ENCODE measurements at places on chromosomes 16 and 17.

GRCh38 chr17:18261146-18261515 is 669 bp downstream of the MIEF2 start:
- no peak for DNase-seq

- DNase-seq = peak; percentile 24
These were observed 8.1 kb upstream of the ABCA5 start for GRCh38 chr17:69335058-69335457.

GRCh38 chr16:27258241-27258734 is 10.3 kb downstream of the NSMCE1 start:
- no peak for DNase-seq

GRCh38 chr17:8831234-8831849 is 32.2 kb upstream of the MFSD6L start:
- no peak for DNase-seq

GRCh38 chr17:48310748-48311213 is 119.2 kb downstream of the SKAP1 start:
- peak; percentile 49 for DNase-seq

DNA sequence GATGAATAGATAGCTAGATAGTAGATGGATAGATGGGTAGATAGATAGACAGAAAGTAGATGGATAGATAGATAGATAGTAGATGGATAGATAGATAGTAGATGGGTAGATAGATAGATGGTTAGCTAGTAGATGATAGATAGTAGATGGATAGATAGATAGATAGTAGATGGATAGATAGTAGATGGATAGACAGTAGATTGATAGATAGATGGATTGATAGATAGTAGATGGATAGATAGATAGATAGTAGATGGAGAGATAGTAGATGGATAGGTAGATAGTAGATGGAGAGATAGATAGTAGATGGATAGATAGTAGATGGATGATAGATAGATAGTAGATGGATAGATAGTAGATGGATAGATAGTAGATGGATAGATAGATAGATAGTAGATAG is 40.4 kb downstream of the PIK3R5 start:
- no peak for DNase-seq

DNA sequence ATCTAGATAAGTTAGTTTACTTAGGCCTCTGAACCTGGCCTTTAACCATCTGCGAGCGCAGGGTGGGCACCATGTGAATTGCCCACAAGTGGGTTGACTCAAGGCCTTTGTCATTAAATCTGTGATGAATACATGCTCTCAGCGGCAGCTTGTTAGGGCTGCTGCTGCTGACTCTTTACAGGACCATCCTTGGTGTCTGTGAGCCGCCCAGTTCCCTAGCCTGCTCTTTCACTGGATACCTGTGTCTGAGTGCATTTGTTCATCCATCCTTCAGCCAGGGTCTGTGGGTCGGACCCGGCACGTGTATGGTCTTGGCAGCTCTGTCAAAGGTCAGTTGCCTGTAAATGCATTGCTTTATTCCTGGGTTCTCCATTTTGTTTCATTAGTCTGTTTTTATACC is 321.3 kb downstream of the CNTNAP4 start:
- no peak for DNase-seq

DNA sequence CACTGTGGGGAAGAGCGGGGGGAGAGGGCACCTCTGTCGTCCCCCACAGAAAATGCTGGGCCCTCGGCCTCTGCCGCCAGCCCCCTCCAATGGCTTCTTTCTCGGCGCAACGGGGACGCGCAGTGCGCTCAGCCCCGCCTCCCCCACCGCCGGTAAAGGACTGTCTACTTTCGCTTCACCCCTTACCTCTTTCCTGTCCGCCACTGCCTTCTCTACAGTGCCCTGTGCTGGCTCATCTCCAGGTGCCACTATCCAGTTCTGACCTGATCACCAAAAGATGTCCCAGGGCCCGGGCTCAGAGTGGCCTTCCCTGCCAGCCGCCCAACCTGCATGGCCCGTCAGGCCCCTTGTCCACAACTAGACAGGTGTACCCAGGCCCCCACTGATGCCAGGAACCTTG is 7.3 kb downstream of the ENDOV start:
- no peak for DNase-seq

- no peak for DNase-seq
These were observed 53.2 kb downstream of the PPM1E start for GRCh38 chr17:58808609-58809563.

DNA sequence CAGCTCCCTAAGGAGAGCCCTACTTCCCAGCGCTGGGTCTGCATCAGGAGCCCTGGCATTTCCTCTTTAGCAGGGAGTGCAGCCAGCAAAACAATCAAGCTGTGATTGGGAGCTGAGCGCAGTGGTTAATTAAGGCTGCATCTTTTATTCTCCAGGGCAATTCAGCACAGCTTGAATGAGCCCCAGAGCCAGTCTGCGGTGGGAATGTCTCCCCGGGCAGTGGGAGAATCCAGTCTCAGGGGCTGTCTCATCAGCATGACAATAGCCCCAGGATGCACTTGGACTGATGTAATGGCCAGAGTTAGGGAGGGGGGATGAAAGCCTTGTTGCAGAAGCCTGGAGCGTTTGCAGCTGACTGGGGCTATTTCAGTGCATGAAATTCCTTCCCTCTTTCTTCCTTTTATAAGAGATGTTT is 292.6 kb upstream of the SOX9 start:
- DNase-seq = peak; percentile 49

GRCh38 chr17:6926667-6927066 is 69.2 kb upstream of the ALOX12 start:
- DNase-seq = no peak

- no peak for DNase-seq
These were observed 120.9 kb upstream of the SMURF2 start for GRCh38 chr17:64783031-64783461.

DNA sequence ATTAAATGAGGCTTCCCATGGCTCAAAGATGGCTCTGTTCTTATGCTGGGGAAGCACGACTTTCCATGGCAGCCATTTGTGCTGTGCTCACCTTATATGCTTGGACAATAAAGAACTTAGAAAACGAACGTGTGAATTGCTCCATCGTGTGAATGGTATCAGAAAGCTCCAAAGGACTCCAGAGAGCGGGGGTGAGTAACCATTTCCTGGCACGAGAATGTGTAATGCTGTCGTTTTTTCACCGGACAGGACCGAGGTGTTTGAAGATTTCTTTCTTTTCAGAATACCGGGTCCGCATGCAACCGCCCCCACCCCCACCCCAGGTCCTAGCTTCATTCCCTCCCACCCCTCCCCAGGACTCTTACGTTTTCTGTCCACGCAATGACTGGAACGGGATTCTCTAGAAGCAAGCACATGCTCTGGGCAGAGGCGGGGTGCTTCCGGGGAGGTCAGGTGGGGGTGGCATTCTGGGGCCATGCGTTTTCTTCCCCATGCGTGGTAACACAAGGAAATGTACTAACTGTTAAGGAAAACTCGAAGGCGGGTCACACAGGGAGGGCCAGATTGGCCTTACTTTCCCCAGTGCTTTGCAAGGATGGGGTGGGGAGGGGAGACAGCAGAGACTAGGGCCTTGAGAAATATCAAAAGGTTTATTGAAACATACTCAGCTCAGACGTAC is 26.2 kb downstream of the GPRC5B start:
- no peak for DNase-seq

- peak; percentile 72 for DNase-seq
These were observed 93.4 kb upstream of the TNRC6A start for GRCh38 chr16:24635900-24636610.

DNA sequence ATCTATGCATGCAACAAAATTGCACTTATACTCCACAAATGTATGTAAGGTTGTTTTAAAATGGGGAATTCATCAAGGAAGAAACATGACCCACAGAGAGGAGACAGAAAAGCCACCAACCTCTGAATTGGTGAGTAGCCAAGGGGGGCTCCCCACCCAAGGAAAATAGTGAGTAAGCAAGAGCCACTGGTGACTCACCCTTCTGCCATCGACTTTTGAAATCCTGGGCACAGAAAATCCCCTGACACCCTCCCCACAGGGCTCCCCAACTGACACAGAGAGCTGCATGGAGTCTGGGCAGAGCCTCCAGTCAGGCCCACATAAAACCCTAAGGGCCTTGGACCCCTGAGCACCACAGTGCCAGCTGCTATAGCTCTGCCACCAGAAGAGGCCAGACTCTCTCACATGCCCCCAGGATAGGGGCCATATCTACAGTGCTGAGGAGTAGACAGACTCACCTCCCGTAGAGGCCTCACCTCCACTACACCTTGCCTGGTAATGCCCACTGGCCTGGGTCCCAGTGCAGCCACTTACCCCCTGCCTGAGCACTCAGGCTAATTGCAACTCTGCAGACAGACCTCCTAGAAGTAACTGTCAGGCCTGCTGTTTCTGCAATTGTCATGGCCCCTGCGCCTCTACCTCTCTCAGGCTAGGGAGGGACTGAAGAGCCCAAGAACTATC is 244.7 kb upstream of the WSB1 start:
- DNase-seq = no peak

- DNase-seq = no peak
These were observed 196.6 kb downstream of the SNX29 start for GRCh38 chr16:12173121-12173520.

DNA sequence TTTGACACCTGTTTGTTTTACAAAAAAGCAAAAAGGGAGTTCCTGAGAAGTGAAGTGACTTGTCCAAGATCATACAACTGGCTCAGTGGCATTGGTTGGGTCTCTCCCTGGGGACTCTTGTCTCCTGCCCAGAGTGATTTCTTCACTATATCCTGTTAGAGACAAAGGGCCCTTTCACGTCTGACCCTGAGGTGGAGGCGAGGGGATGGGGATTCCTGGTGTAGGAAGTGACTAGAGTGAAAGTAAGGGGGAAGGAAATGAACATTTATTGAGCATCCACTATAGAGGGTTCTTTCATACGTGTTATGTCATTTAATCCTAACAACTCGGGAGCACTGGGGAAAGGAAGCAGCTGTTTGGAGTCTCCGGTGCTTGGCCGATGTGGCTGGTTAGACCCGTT is 9.0 kb downstream of the ITGB3 start:
- DNase-seq = no peak

GRCh38 chr17:21524211-21524591 is 148.0 kb downstream of the KCNJ12 start:
- peak; percentile 59 for DNase-seq

- DNase-seq = no peak
These were observed 140.2 kb upstream of the NOL11 start for GRCh38 chr17:67577429-67578141.

DNA sequence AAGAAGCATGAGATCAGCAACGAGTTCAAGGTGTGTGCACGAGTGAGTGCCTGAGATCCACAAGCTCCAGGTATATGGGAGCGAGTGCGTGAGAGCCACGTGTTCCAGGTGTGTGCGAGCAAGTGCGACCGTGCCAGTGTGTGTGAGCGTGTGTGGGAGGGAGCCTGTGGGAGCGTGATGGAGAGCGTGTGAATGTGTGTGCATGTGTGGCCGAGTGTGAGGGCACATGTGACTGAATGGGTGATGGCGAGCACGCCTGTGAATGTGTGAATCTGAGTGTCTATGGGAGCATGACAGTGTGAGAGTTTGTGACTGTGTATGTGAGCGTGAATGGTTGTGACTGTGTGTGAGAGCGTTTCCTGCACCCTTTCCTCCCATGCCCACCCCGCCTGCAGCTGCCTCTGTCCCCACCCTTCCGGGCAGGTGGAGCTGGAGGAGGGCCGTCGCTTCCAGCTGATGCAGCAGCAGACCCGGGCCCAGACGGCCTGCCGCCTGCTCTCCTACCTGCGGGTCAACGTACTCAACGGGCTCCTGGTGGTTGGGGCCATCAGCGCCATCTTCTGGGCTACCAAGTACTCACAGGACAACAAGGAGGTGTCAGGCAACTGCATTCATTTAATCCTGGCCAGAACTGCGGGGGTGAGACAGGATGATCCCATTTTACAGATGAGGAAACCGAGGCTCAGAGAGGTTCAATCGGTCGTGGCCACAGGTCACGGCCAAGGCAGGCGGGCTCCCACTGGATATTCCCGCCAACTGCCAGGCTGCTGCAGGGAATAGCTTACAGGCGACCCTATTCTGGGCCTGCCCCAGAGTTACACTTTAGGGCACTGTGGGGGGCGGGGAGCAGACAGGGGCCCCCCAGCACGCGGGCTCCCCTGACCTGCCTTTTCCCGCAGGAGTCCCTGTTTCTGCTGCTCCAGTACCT is 3.7 kb downstream of the TMC8 start:
- DNase-seq = peak; percentile 67

DNA sequence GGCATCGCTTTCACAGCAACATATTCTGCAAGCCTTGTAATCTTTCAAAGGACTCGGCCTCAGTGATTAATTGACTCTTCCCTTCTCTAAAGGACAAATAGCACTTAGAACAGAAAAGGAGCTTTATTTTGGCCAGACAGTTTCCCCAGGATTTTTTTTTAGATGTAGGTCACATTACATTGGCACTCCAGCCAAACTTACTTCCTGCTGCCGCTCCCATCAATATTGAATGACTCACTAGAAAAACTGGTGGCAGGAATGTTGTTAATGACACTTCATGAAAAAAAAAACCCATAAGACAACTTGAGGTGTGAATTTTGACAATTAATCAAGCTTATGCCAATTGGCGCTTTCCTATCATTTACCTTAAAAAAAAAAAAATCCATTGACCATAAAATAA is 432.6 kb downstream of the TOX3 start:
- no peak for DNase-seq

GRCh38 chr17:40317345-40317873 is 8.4 kb downstream of the RARA start:
- DNase-seq = peak; percentile 27

DNA sequence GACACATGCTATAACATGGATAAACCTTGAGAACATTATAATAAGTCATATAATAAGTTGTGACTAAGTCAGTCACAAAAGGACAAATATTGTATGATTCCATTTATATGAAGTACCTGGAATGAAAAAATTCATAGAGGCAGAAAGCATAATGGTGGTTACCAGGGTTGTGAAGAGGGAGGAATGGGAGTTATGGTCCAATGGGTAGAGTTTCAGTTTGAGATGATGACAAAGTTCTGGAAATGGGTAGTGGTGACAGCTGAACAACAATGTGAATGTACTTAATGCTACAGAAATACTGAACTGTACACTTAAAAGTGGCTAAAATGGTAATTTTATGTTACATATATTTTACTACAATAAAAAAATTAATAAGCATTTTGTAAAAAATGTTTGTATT is 49.7 kb downstream of the MYO1D start:
- peak; percentile 13 for DNase-seq

DNA sequence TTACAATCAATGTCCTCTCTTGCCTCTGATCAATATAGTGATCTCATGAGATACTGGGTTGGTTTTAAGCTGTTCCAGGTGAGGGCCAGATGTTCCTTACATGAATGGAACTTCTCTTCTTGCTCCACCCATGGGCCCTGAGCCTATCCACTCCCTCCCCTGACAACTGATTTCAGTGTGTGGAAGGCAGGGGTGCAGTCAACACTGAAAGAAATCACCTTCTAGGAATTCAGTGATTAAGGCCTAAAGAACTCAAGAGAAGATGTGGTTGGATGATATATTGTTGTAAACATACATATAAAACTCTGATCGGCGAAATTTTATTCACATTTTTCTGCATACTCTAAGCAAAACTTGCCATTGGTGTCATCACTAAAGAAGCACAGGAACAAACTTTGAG is 6.7 kb upstream of the GOSR2 start:
- DNase-seq = no peak

- no peak for DNase-seq
These were observed 1.4 kb downstream of the SHISA6 start for GRCh38 chr17:11242411-11242810.

- DNase-seq = no peak
These were observed 375 bp upstream of the KRT32 start for GRCh38 chr17:41467561-41467960.
